Stimulated activated naive CD4-positive, alpha-beta T cell treated with Interleukin-2 at 50 U/mL for 16 hours (primary cell): ENCODE measurements at places on chromosomes 2 and 18.

- DNase-seq = no peak
Observed at GRCh38 chr2:108541451-108541850, 7.2 kb downstream of the LIMS1 start.

GRCh38 chr2:157413326-157414035 lies 30.4 kb downstream of the CYTIP start:
- DNase-seq = peak; percentile 38

GRCh38 chr2:197145471-197146056 lies 165.0 kb downstream of the ANKRD44 start:
- DNase-seq = no peak

- DNase-seq = no peak
Observed at GRCh38 chr18:24543795-24544498, 83.5 kb downstream of the HRH4 start.

DNA sequence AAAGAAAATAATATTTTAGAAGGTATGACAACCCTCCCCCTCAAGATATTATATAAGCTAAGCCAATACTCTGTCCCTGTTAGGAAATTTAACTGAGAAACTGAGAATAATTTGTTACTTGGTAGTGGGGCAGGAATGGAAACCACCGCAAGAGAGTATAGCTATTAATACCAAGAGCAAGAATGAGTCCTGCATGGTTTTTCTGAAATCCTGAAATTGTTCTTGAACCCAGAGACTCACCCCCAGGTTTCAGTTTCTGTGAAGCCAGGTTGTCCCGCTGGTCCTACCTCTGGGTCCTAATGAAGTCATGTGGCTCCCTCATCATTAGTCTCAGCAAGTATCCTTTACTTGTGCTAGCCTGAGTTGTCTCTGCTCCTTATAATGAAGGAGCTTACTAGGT lies 671.0 kb upstream of the ACVR2A start:
- DNase-seq = no peak

- DNase-seq = no peak
Observed at GRCh38 chr2:57758686-57759085, 287.9 kb upstream of the VRK2 start.

GRCh38 chr2:30686669-30687068 lies 120.6 kb downstream of the CAPN13 start:
- DNase-seq = no peak

DNA sequence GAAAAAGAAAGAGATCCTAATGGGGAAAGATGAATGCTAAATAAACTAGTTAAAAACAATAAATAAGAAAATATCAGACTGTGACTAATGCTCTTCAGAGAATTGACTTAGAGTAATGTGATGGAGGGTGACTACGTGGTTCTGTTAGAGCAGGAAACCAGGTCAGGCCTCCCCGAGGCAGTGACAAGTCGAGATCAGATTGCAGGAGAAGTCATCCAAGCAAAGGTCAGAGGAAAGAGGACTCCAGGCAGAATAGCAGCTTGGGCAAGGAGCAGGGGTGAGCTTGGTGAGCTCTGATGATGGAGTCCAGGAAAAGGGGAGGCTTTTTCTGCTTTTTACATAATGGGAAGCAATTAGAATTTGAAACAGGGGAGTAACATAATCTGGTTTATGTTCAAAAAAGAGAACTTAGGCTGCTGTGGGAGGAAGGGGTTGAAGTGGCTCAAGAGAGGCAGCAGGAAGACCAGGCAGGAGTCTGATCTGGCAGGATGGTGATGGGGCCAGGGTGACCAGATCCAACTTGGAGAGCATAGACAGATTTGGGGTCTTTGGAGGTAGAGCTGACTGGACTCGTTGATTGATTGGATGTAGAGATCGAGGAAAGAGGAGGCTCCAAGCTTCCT lies 27.3 kb upstream of the ITGB6 start:
- DNase-seq = no peak

DNA sequence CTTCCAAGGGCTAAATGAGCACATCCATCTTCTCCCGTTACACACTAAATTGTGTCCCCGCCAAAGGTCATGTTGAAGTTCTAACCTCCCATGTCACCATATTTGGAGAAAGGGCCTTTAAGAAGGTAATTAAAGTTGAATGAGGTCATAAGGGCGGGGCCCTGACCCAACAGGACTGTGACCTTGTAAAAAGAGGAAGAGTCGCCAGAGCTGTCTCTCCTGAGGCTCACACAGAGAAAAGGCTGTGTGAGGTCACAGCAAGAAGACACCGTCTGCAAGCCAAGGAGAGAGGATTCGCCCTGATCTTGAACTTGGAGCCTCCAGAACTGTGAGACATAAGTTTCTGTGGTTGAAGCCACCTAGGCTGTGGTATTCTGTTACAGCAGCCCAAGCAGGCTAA lies 24.1 kb downstream of the TRABD2A start:
- DNase-seq = no peak

DNA sequence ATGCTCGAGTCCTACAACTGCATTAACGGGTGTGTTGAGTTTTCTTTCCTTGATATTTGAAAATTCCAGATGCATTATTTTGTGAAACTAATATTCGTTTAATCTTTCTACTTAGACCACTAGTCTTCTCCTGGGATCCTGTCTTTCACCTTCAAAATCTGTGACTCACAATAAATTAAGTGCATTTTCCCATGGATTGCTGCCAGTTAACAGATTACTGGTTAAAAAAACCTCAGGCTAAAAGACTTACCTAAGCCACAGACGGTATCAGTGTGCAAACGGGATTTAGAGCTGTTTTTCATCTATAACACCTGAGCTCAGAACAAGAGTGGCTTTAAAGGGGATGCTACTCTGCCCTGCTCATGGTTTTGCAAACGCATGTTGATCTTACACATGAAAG lies 10.2 kb downstream of the FECH start:
- DNase-seq = no peak

GRCh38 chr2:19882286-19882685 lies 19.5 kb downstream of the TTC32 start:
- no peak for DNase-seq

- DNase-seq = no peak
Observed at GRCh38 chr2:134461511-134461910, 207.6 kb downstream of the MGAT5 start.

DNA sequence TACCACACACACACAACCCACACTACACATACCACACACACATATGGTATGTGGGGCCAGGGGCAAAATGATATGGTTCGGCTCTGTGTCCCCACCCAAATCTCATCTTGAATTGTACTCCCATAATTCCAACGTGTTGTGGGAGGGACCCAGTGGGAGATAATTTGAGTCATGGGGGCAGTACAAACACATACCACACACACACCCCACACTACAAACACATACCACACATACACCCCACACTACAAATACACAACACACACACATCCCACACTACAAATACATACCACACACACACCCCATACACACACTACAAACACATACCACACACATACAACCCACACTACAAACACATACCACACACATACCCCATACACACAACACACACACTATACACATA lies 117.8 kb downstream of the TTC32 start:
- DNase-seq = no peak

DNA sequence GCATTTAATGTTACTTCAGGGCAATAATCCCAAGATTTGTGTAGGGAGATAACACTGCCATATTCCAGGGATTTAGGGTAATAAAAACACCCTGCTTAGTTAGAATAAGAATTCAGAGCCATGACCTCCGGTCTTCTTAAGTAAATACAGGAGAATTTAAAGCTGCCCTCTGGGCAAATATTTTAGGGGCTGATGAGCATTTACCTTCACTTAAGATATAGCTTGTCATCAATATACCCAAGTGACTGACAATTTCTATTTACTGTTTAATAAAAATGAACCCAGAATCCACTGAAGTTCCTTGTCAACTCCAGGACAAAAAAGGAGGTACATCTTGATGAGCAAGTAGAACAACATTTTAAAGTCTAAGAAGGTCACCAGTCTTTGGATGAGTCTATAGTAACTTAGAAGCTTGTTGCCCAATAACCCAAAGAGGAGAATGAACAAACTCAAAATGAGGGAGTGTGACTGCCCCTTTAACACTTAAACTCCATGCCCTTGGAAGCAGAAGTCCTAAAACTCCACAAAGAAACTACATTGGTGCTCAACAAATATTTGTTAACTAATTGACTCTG lies 24.3 kb upstream of the IKZF2 start:
- DNase-seq = no peak

DNA sequence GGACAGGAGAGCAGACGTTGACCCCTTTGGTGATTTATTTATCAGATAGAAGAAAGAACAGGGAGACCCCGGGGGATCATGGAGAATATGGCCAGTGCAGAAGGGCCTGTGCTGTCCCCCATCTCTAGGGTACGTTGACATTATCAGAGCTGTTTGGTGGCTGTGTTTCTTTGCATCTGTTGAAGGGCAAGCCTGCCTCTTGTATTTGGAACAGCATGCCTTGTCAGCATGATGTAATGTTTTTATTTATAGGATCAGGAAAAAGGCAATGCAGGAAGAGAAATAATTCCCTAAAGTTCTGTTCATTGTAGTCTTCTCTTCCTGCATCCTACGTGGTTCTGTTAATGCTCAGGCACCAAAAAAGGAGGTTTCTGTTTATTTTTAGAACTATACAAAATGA lies 49.8 kb upstream of the CABYR start:
- DNase-seq = no peak

DNA sequence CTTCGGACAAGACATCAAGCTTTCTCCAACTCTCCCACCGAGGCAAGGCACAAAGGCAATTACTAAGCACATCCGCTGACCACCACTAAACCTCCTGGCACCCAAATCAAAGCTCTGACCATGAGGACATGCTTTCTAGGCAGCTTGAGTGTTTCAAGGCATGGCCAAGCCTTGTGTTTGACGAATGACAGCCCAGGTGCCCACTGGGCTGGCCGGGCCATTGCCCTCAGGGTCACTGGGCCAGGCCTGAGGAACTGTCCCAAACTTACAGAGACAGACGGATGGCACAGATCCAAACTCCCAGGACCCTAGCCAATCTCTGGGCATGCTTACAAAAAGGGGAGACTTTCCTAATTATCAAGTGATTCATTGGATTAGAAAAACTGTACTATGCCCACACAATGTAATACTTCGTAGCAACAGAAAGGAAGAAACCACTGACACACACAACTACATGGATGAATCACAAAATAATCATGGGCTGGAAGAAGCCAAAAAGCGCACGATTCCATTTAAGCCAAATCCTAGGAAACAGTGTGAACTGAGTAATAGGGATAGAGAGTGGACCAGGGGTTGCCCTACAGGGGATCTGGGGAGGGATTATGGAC lies 20.2 kb downstream of the CRACDL start:
- no peak for DNase-seq

DNA sequence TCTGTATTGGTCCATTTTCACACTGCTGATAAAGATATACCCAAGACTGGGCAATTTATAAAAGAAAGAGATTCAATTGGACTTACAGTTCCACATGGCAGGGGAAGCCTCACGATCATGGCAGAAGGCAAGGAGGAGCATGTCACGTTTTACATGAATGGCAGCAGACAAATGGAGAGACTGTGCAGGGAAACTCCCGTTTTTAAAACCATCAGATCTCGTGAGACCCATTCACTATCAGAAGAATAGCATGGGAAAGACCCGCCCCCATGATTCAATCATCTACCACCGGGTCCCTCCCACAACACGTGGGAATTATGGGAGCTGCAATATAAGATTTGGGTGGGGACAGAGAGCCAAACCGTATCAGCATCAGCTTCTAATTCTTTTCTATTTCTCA lies 217.0 kb downstream of the ANAPC1 start:
- no peak for DNase-seq

- DNase-seq = no peak
Observed at GRCh38 chr2:207288628-207289027, 122.9 kb upstream of the KLF7 start.

- DNase-seq = no peak
Observed at GRCh38 chr2:238046725-238047270, 14.0 kb upstream of the SCLY start.
